Sigmoid colon (tissue), 7 donors: ENCODE measurements at places on chromosomes 12 and 14. TPM values are rescaled to one million over a fixed set of nuclear protein-coding genes. Genes with fewer than 3 reads are reported as not detected.

Gene ASCL1
- total RNA-seq = under 0.01 TPM

GRCh38 chr14:49615776-49616175 lies 4.7 kb downstream of the RPL36AL start:
- DNase-seq = no peak

GRCh38 chr12:53459097-53459496 lies 7.2 kb downstream of the PCBP2 start:
- DNase-seq = no peak

- DNase-seq = no peak
Measured at GRCh38 chr12:106238146-106238545, 9.7 kb downstream of the CKAP4 start.

DNA sequence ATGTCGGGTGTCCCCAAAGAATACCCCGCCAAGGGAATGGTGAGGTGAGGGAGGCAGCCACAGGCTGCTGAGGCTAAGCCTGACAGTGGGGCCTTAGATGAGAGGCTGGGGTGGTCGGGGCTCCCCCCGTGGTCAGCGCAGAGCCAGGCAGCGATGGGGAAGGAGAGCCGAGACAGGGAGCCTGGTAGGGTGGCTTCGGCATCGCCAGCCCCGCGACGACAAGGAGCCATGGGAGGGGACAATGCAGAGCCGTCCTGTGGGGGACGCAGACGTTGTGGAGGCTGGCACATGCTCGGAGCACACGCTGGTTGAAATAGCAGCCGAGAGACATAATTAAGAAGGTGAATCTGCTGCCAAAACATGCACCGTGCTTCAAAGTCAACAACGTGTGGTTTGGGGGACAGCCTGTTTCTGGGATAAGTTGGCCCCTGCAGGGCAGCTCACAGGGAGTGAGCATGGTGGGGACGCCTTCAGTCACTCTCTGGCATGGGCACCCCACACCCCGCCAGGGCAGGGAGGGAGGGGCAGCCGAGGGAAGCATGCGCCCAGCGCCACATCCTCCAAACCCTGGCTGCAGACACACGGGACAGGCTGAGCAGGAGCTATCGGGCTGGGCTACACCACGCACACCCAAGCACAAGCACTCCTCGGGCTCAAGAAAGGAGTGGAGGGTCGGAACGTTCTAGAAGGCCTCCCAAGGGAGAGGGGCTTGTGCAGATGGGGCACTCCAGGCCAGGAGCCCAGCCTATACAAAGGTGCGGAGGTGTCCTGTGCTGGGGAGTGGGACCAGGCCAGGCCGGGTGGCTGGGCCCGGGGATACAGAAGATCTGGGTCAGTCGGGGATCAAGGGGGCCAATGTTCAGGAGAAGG lies 66.6 kb upstream of the C14orf180 start:
- DNase-seq = no peak

DNA sequence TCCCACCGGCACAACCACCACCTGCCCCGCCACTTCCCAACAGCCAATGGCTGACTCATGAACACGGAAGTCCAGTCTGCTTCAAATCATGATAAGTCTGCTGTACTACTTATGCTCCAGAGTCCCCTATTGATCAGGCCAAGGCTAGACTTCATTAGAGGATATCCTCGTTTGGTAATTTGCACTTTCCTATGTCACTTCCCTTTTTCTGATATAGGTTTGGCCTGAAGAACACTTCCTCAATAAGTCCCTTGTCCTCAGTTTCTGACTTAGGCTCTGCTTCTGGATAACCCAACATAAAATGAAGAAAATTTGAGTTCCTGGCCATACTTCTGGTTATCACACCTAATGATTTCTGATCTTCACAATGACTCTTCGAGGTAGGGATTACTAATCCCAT lies 45.3 kb downstream of the IFNG-AS1 start:
- no peak for DNase-seq

DNA sequence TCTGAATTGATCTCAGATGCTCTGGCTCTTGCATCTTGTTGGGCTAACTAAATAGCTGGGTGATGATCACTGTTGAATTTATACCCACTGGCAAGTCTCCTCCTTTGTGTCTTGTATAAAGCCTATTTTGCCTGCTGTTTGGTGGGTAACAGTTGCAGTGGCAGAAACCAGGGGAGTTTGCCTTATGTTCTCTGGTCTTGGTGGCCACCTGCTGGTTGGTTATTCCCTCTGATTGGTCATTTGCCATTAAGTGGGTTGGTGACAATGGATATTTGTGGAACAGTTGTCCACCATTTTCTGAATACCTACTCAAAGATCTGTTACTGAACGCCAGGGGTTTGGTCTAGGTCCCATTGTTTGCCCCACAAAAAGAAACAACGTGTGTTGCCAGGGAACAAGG lies 52.1 kb downstream of the AVPR1A start:
- DNase-seq = no peak

DNA sequence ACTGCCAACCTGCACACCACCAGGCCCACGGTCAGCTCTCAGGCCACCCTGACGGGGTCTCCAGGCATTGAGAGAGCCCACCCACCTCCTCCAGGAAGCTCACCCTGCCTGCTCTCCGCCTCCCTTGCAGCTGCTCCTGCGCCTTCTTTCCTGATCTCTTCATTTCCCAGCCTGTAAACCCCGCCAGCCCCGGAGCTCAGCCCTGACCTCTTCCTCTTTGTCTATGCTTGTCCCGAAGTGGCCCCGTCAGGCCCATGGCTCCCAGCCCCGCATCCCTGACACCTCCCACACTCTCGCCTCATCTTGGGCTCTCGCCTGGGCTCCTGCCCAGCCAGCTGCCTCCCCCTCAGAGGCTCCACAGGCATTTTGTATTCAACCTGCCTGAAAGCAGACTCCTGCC lies 139.3 kb downstream of the CALM1 start:
- DNase-seq = no peak

Gene SERPINA9
- not detected for total RNA-seq

DNA sequence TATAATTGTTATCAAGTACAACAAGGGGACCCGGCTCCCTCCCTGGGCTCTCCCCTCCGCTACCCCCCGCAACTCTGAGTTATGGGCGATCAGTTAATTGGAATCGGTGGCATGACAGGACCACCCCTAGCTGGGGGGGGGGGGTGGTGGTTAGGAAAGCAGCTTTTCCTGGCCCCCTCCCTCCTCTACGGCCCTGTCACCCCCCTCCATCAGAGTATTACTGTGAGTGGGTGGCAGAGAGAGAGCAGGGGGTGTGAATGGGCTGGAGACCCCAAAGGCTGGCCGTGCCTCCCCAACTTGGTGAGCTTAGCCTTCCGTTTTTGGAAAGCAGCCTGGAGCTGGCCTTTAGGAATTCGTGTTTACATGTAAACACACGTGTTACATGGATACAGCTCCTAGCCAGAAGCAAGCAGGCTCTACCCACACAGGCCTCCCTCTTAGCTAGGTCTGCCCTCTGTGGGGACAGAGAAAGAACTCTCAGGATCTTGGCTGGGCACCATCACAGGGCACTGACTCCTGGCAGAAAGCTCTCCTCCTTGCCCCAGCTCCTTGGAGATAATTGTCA lies 1.1 kb upstream of the HOXC4 start:
- DNase-seq = no peak

DNA sequence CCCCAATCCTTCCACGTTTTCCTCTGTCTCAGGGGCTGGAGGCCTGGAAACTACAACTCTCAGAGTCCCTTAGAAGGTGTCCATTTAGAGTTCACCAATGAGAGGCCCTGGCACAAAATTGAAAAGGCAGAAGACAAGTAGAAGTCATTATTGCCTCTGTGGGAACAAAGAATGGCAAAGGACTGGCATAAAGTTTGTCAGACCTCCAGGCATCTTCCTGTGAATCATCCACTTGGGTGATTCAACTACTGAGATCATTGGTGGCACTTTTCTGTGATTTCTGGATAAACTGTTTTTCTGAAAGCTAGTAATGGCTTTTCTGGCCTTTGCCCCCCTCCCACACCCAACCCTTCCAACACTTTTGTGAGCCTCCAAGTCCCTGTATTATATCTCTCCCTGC lies 42.6 kb upstream of the C12orf42 start:
- no peak for DNase-seq

Gene CLEC2A
- not detected for total RNA-seq

DNA sequence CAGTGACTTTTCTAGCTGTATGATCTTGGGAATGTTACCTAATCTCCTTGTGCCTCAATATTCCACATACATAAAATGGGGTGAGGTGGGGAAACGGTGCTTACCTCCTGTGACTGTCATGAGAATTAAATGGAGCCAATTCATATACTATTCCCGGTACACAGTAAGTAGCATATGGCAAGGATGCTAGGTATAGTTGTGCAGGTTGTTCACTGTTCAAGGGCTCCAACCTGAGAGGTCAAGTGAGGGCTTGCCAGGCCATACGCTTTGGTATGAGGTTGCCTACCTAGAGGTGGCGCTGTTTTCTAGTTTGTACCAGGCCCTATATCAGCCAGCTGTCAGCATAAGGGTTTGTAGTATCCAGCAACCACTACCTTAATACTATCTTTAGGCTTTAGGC lies 3.6 kb upstream of the BATF start:
- DNase-seq = no peak

- no peak for DNase-seq
Measured at GRCh38 chr14:99034711-99035171, 237.3 kb downstream of the BCL11B start.

Gene SLC6A15
- total RNA-seq = 1.1 TPM
